ENCODE measurements at places on chromosomes 12 and 14. TPM values are rescaled to one million over a fixed set of nuclear protein-coding genes. Genes with fewer than 3 reads are reported as not detected.

The NUAK1 gene
- total RNA-seq, result 4.9 TPM

The A2M gene
- total RNA-seq, result not detected

The OR6C75 gene
- total RNA-seq, result not detected

The FAM161B gene
- total RNA-seq, result 4.5 TPM

- DNase-seq, result no peak
Observed at GRCh38 chr12:109479761-109480160, 2.3 kb downstream of the UBE3B start.

- DNase-seq, result no peak
Observed at GRCh38 chr14:105847400-105847799, 321.0 kb downstream of the TMEM121 start.

DNA sequence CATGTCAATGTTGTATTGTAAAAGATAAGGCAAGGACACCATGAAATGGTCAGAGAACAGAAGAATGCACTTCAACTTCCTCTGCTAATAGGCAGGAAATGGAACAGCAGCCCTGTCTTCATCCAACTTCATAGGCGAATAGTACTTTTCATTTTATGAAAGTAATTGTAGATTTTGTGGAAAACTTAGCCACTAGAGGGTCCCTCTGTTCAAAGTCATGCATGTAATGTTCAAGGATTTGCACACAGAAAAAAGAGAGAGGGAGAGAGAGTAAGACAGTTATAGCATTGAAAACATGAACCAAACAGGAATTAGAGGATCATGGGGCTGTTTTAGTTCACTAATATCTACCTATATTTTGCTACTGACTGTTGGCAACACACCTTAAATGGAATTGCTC, 172.2 kb downstream of the FLRT2 start:
- DNase-seq, result no peak

GRCh38 chr12:129815846-129816245, 88.0 kb downstream of the TMEM132D start:
- no peak for DNase-seq

- DNase-seq, result no peak
Observed at GRCh38 chr14:51596488-51597117, 55.1 kb upstream of the FRMD6 start.

GRCh38 chr12:93766371-93766770, 89.2 kb downstream of the CRADD start:
- no peak for DNase-seq

GRCh38 chr14:71638523-71639196, 293.6 kb upstream of the RGS6 start:
- no peak for DNase-seq
